Vagina (tissue), 2 donors: ENCODE measurements at places on chromosomes 7 and 10. TPM values are rescaled to one million over a fixed set of nuclear protein-coding genes. Genes with fewer than 3 reads are reported as not detected.

DNA sequence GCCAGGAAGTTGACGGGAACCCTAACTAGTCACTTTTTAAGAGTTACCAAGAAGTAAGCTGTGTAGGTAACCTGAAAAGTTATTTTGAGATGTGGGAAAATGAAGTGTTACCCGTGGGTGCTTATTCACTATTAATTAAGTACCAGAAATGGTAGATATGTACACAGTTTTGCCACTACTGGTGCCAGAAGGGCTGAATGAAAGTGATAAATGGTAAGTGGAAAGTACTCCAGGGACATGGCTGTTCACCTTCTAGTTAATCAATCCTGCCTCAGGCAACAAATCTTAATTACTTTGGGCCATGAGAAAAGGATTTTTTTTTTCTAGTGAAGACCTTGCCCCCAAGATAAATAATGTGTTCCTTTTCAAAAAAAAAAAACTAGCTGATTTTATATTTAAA lies 15.8 kb downstream of the NET1 start:
- DNase-seq, result no peak

- DNase-seq, result no peak
These were observed 1310.5 kb upstream of the CELF2 start for GRCh38 chr10:9707216-9707615.

The FXYD4 gene
- total RNA-seq, result not detected

GRCh38 chr7:112416127-112416526 lies 34.1 kb upstream of the IFRD1 start:
- DNase-seq, result no peak

The PNLIP gene
- not detected for total RNA-seq

The UFSP1 gene
- total RNA-seq, result 3.4 TPM
